ENCODE measurements at places on chromosomes 5 and 9. TPM values are rescaled to one million over a fixed set of nuclear protein-coding genes. Genes with fewer than 3 reads are reported as not detected.
A peak's percentile ranks its signal among the peaks of the same experiment; 100 is the strongest.

DNA sequence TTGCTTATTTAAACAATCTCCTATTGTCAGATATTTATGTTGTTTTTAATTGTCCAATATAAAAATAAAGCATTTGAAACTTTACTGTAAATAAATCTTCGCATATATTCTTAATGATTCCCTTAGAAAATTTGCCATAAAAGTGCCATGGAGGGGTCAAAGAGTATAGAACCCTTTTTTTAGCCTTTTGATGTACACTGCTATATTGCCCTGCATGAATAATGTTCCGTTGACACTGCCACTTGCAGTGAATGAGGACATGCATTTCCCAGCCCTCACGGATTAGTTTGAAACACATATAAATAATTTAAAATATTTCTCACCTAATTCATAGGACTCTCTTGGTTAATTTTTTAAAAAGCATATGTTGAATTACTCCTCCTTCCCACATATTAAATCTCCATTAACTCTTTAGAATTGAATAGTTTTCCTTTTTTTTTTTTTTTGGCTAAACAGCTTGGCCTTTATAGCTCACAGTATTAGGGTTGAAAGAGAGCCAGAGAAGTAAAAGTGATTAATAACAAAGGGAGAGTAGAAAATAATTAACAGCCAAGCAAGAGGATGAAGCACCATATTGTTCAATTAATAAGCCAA is 129.8 kb upstream of the SGCD start:
- H3K4me3 ChIP-seq: no peak overlapping the region

GRCh38 chr9:68843239-68843638 is 138.2 kb downstream of the PIP5K1B start:
- H3K36me3 ChIP-seq: no peaks in the 10 kb centered on the region
- no peaks in the 10 kb centered on the region for H3K27me3 ChIP-seq
- no peak overlapping the region for H3K27ac ChIP-seq
- DNase-seq: no peak
- H3K4me3 ChIP-seq: no peak overlapping the region

GRCh38 chr9:6383551-6384225 is 29.3 kb upstream of the UHRF2 start:
- peaks cover 4% of the 10 kb centered on the region for H3K4me1 ChIP-seq
- no peaks in the 10 kb centered on the region for H3K36me3 ChIP-seq

DNA sequence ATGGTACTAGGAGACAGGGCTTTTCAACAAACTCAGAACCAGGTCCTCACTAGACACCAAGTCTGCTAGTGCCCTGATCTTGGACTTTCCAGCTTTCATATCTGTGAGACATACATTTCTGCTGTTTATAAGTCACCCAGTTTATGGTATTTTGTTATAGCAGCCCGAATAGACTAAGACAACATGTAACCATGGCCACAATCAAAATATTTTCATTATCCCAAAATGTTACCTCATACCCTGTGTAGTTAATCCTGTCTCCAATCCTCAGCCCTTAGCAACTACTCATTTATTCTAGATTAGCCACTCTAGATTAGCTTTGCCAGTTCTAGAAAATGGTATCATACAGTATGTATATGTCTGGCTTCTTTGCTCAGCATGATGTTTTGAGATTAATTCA is 6.3 kb upstream of the ATG10 start:
- no peaks in the 10 kb centered on the region for H3K4me1 ChIP-seq
- no peaks in the 10 kb centered on the region for H3K27me3 ChIP-seq
- H3K27ac ChIP-seq: no peak overlapping the region

GRCh38 chr5:74833537-74834266 is 32.5 kb downstream of the FAM169A start:
- no peaks in the 10 kb centered on the region for H3K27me3 ChIP-seq
- no peaks in the 10 kb centered on the region for H3K4me1 ChIP-seq
- H3K36me3 ChIP-seq: no peaks in the 10 kb centered on the region
- H3K27ac ChIP-seq: no peak overlapping the region

DNA sequence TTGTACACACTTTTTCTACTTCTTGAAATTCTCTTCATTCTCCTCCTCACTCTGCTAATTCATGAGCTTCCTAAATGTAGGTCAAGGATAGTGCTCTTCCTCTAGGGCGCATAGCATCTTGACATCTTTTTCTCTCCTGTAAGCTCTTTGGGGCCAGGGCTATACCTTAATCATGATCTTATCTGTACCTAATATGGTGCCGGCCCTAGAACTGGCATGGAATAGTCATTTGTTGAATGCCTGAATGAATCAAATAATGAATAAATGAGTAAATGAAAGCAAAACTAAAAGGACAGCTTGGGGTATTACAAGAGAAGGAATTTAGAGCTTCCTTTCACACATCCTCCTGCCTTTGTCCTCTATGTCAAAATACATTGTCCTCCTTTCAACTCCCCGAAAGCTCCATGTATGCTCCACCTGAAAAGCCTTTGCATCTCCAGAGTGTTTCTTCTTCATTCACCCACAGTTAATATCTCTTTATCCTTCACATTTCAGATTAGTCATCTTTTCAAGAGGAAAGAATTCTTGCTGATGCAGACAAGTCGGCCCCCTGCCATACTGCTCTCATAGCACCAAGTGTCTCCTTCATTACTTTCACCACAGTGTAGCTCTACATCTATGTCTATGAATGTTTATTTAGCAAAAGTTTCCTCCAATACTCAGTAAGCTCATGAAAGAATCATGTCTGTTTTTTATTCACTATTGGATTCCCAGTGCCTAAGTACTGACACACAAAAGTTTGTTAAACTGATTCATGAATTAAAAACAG is 16.4 kb upstream of the PPP2R2B start:
- peak; percentile 83 for DNase-seq
- H3K27me3 ChIP-seq: no peaks in the 10 kb centered on the region
- H3K27ac ChIP-seq: no peak overlapping the region
- H3K4me1 ChIP-seq: no peaks in the 10 kb centered on the region
- H3K36me3 ChIP-seq: no peaks in the 10 kb centered on the region

DNA sequence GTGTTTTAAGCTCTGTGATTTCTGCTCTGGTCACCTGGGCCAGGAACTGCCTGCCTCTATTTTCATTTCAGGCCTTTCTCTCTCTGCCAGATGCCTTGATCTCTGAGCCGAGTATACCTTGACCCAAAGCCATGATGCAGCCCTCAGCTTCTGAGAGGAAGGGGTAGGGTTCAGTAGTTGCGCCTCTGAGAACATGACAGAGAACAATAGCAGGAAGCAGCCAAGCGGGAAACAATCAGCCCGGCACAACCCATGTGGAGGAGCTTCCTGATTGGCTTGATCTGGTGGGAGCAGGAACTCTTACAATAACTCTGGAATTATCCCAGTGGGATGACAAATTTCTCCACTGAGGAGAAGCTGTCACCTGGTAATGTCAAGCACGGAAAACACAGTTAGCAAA is 127.4 kb downstream of the PALM2AKAP2 start:
- DNase-seq: no peak
- H3K27me3 ChIP-seq: no peaks in the 10 kb centered on the region
- no peaks in the 10 kb centered on the region for H3K36me3 ChIP-seq
- no peak overlapping the region for H3K4me3 ChIP-seq
- H3K27ac ChIP-seq: no peak overlapping the region

- DNase-seq: peak; percentile 54
- H3K36me3 ChIP-seq: no peaks in the 10 kb centered on the region
- no peak overlapping the region for H3K4me3 ChIP-seq
- H3K27ac ChIP-seq: no peak overlapping the region
Measured at GRCh38 chr9:130539420-130540223, 39.8 kb upstream of the FUBP3 start.

GRCh38 chr5:71937921-71938698 is 169.2 kb upstream of the MAP1B start:
- no peaks in the 10 kb centered on the region for H3K36me3 ChIP-seq
- peaks cover 5% of the 10 kb centered on the region for H3K4me1 ChIP-seq
- H3K27ac ChIP-seq: no peak overlapping the region

DNA sequence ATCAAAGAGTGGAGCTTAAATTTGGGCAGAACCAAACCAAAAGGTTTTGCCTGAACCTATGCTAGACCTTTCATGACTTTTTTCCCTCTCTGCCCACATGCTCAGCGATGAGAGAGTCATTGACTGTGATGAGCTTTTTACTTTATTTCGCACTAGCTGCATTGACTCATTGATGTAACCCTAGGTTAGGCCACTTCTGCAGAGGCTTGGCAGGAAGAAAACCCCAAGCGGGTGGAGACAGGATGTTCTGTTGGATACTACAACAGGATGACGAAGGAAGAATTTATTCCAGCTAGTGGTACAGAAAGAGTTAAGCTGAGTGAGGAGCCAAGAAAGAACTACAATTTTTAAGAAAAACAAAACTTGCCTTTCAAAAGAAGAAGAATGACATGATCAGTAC is 18.4 kb downstream of the AGXT2 start:
- no peaks in the 10 kb centered on the region for H3K27me3 ChIP-seq
- H3K36me3 ChIP-seq: no peaks in the 10 kb centered on the region
- H3K4me3 ChIP-seq: no peak overlapping the region
- DNase-seq: peak; percentile 80

GRCh38 chr5:96402500-96402899 is 30.5 kb downstream of the PCSK1 start:
- no peaks in the 10 kb centered on the region for H3K27me3 ChIP-seq
- H3K36me3 ChIP-seq: no peaks in the 10 kb centered on the region
- DNase-seq: no peak
- H3K4me1 ChIP-seq: no peaks in the 10 kb centered on the region
- H3K4me3 ChIP-seq: no peak overlapping the region
- no peak overlapping the region for H3K27ac ChIP-seq

DNA sequence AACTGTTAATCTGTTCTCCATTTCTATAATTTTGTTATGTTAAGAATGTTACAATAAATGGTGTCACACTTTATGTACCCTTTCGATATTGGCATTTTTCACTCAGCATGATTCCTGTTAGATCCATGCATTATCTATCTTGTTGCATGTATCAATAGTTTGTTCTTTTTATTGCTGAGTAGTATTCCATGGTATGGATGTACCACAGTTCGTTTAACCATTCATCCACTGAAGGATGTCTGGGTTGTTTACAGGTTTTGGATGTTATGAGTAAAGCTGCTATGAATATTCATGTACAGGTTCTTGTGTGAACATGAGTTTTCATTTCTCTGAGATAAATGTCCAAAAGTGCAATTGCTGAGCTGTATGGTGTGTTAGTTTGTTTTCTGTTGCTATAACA is 26.3 kb upstream of the CCDC112 start:
- no peak overlapping the region for H3K27ac ChIP-seq
- peaks cover 4% of the 10 kb centered on the region for H3K4me1 ChIP-seq
- no peak for DNase-seq
- H3K27me3 ChIP-seq: no peaks in the 10 kb centered on the region
- no peaks in the 10 kb centered on the region for H3K36me3 ChIP-seq

- no peak for DNase-seq
- H3K27me3 ChIP-seq: peaks cover 2% of the 10 kb centered on the region
- no peak overlapping the region for H3K4me3 ChIP-seq
- no peak overlapping the region for H3K27ac ChIP-seq
Measured at GRCh38 chr5:102579379-102579778, 80.6 kb upstream of the SLCO6A1 start.

DNA sequence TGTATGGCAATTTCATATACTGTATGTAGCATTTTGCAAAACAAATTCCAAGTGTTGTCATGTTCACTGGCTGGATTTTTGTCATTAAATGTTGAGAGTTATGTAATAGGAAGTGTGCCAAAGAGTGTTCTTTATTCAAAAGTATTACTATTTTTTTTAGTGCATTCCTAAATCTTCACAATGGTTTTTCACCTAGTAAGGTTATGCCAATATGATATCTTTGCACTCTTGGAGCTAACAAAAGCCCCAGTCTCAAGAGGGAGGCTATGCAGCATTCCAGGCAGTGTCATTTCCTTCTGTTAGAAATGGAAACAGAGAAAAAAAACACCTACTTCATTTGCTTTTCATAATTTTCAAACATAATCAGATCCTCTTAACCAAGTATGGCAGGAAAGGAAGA is 5.1 kb upstream of the SSBP2 start:
- H3K36me3 ChIP-seq: no peaks in the 10 kb centered on the region
- peaks cover 17% of the 10 kb centered on the region for H3K4me1 ChIP-seq
- peak overlapping the region; percentile 55 for H3K27ac ChIP-seq
- no peak overlapping the region for H3K4me3 ChIP-seq
- DNase-seq: no peak

- H3K4me3 ChIP-seq: no peak overlapping the region
- no peaks in the 10 kb centered on the region for H3K36me3 ChIP-seq
- no peak for DNase-seq
- H3K4me1 ChIP-seq: peaks cover 4% of the 10 kb centered on the region
- no peak overlapping the region for H3K27ac ChIP-seq
- H3K27me3 ChIP-seq: peaks cover 11% of the 10 kb centered on the region
Measured at GRCh38 chr5:141910271-141910673, 13.4 kb upstream of the DELE1 start.

DNA sequence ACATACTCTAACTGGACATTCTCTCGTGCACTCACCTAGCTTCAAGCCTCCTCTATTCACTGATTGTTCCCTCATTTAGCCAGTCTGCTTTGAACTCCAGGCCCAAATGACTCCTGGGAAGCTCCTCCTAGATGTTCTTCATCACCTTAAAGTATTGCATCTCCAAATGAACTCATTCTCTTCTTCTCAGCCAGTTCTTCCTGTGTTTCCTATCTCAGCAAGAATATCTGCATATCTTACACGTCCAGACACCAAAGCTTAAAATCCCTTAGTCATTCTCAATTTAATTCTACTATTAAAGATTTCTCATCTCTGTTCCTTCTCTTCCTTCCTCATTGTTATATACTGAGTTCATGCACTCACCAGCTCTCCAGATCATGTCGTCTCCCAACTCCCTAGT is 118.6 kb upstream of the DAB2 start:
- DNase-seq: peak; percentile 6
- no peaks in the 10 kb centered on the region for H3K36me3 ChIP-seq
- H3K27ac ChIP-seq: peak overlapping the region; percentile 2
- H3K4me3 ChIP-seq: no peak overlapping the region
- H3K4me1 ChIP-seq: peaks cover 4% of the 10 kb centered on the region

DNA sequence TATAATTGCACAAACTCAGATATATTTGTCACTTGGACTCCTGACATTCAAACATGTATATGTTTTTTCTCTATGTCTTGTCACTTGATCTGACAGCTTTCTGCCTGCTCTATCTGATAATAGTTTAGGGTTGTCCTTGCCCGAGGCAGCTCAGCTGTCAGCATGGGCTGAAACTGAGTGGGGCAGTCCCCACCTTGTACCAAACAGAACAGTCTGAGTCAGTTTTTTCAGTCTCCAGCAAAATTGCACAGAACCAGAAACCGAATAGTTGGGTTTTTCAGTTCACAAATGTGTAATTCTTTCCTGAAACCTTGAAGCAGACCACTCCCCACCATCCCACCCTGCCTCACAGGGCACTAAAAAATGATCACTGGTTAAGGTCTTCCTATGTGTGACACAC is 9.5 kb upstream of the HAND1 start:
- DNase-seq: no peak
- H3K4me1 ChIP-seq: no peaks in the 10 kb centered on the region
- H3K27ac ChIP-seq: no peak overlapping the region
- no peaks in the 10 kb centered on the region for H3K36me3 ChIP-seq
- H3K27me3 ChIP-seq: peaks cover 76% of the 10 kb centered on the region

The TAF11L6 gene
- total RNA-seq: not detected

The SKP1 gene
- total RNA-seq: 399 TPM

The EIF4E1B gene
- not detected for total RNA-seq

The CAVIN4 gene
- total RNA-seq: 6.0 TPM

The ARL14EPL gene
- not detected for total RNA-seq

The NINJ1 gene
- total RNA-seq: 26.9 TPM

The CYLC2 gene
- total RNA-seq: not detected

The CCDC192 gene
- total RNA-seq: not detected

The TAL2 gene
- not detected for total RNA-seq
